ENCODE measurements at places on chromosomes 1 and 21.
A peak's percentile ranks its signal among the peaks of the same experiment; 100 is the strongest.

DNA sequence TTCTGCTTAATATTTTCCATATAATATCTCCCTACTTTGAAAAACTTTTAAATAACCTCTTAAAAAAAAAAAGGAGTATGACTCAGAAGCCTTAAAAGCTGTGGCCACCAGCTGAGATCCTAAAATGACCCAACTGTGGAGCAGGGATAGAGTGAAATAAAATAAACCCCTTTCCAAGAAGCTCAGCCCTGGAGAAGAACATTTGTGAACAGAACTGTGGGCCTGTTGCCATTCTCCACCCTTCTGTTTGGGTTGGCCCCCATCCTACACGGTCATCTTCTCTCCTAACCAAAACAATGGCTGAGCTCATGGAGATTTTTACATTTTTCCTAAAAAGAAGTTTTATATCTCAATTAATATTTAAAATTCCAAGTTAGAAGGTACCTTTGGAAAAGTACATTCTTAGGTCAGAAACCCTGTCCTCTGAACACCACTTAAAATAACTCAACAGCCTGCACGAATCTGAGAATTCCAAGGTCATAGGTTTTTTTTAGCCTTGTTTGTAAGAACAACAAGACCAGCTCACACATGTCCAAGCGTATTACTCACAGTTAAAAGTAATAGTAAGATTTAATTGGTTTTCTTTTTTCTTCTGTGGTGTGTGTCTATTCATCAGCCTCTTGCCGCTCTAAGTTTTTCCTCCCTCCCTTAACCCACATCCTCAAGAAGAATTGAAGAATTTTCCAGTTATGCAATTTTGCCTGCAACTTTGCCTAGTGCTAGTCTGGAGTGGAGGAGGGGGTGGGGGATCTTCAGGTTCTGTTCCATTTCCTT, 107.7 kb upstream of the ERRFI1 start:
- peak; percentile 81 for DNase-seq

- no peak for DNase-seq
Observed at GRCh38 chr1:114741963-114742746, 15.6 kb downstream of the CSDE1 start.

GRCh38 chr1:160621633-160622413, 25.0 kb downstream of the SLAMF1 start:
- peak; percentile 79 for DNase-seq

- no peak for DNase-seq
Observed at GRCh38 chr1:238406098-238406860, 515.6 kb upstream of the ZP4 start.

- no peak for DNase-seq
Observed at GRCh38 chr1:60228041-60228491, 154.5 kb upstream of the C1orf87 start.

- no peak for DNase-seq
Observed at GRCh38 chr1:214518361-214518760, 33.0 kb downstream of the PTPN14 start.

- peak; percentile 68 for DNase-seq
Observed at GRCh38 chr1:23644555-23644866, 47.1 kb upstream of the RPL11 start.

- DNase-seq: no peak
Observed at GRCh38 chr1:179708434-179709195, 34.5 kb upstream of the FAM163A start.

DNA sequence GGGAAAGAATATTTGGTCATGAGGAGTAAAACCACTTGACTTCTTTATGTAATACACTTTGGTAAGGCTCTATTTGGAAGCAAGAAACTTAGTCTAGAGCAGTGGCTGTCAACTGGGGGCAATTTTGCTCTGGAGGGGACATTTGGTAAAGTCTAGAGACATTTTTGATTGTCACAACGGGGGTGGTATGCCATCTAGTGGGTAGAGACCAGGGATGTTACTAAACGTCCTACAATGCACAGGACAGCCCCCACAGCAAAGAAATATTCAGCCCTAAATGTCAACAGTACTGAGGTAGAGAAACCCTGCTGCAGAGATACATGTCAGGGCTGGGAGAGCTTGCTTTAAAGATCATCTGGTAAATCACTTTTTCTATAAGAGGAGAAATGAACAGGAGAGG, 13.5 kb downstream of the FUCA1 start:
- DNase-seq: no peak

DNA sequence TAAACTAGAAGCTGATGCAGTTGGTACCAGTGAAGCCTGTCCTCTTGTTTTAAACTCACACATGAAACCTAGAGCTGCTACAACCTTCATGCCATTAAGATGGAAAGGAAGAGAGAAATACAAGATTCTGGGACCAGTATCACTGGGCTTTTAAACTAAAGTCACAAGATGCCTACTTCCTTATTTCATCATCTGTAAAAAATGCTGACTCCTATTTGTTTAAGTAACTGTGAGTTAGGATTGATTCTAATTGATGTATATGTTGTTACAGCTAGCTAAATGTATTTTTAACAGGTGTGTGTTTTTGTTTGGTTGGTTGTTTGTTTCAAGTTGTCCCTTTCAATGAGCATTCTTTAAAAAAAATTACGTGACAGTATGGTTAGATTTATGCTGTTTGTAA, 833.3 kb upstream of the PRMT6 start:
- no peak for DNase-seq

GRCh38 chr1:94962409-94963265, 35.7 kb upstream of the CNN3 start:
- DNase-seq: peak; percentile 10

GRCh38 chr1:9135073-9135836, 6.4 kb upstream of the GPR157 start:
- no peak for DNase-seq

- DNase-seq: no peak
Observed at GRCh38 chr1:154581766-154582165, 14.2 kb downstream of the CHRNB2 start.

- DNase-seq: no peak
Observed at GRCh38 chr21:45590246-45590725, 48.0 kb upstream of the SLC19A1 start.

DNA sequence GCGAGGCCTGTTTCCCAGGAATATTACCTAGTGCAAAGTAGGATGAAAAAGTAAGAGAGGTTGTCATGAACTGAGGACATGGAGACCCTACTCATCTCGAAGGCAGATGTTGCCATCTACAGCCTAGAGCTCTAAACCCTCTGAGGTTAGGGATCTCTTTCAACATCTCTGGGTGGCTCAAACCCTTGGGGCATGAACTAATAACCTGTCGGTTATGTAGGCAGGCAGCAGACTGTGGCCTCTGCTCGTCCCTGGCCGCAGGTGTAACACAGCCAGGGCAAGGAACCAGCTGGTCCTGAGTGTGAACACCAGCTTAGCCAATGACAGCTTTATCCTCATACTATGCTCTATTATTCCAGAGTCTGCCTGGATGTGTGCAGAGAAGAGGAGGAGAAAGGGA, 13.2 kb downstream of the CAPZB start:
- DNase-seq: peak; percentile 54

GRCh38 chr1:21206117-21206516, 29.4 kb upstream of the EIF4G3 start:
- DNase-seq: no peak

- no peak for DNase-seq
Observed at GRCh38 chr1:33370301-33370700, 49.4 kb upstream of the A3GALT2 start.

- DNase-seq: no peak
Observed at GRCh38 chr1:113219377-113219776, 146.4 kb downstream of the LRIG2 start.

DNA sequence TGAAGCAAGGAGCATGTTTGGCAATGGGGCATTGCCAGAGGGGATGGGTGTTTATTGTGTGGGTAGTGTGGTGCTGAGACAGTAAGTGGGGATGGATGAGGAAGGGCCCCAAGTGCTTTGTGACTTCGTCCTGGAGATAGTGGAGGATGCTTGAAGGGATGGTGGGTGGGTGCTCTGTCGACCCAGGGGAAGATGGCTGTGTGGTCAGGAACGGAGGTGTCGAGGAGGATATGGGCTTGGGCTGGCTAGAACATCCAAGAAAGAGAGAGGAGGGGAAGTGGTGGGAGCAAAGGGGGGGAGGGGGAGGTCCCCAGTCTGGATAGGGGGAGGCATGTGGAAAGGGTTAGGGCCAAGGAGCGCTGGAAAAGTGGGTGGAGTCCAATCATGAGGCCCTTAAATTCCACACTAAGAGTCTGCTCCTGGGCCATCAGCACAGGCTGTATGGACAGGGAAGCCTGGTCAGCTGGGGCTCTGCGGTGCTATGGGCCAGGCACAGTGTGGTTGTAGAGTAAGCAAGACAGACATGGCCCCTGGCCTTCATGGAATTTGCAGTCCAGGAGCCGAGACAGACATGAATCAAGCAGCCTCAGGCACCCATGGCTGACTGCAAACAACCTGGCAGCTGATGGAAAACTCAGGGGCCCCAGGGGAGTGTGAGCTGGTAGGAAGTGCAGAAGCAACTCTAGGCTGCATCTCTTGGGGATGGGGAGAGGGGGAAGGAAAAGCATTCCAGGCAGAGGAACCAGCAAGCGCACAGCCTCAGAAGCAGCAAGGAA, 36.3 kb downstream of the EDN2 start:
- DNase-seq: peak; percentile 83

DNA sequence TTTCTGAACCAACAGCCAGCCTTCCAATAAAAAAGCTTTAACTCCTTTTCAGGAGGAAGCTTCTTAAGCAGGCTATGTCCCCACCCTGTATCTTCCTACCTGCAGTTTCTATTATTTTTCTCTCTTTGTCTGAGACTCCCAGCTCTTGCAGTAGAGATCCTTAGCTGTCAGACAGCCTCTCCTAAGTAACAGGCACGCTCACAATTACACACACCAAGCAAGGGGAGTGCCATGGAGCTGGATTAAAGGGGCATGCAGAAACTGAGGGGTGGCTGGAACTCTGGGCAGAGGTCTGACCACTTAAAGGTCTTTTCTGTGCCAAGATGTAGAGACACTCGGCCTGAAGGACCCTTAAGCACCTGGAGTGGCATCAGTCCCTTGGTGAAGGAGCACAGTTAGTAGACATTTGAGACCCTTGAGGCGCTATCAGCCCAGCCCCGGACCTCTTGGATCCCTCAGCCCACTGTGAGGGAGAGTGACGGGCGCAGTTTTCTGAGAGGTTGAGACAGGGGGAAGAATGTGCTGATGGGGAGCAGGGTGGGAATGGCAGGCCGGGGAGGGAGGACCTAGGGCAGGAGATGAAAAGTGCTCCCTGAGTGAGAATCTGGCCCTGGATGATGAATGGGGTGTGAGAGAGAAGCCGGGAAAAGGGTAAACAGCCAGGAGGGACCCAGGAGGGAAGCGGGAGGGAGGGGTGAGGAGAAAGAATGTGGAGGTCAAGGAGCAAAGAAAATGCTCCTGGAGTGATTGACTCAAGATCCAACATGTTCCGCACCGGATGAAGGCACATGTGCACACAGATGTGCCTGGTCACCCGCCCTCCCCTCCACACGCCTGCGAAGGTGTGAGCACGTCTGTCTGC, 13.3 kb downstream of the PLXNA2 start:
- DNase-seq: no peak

DNA sequence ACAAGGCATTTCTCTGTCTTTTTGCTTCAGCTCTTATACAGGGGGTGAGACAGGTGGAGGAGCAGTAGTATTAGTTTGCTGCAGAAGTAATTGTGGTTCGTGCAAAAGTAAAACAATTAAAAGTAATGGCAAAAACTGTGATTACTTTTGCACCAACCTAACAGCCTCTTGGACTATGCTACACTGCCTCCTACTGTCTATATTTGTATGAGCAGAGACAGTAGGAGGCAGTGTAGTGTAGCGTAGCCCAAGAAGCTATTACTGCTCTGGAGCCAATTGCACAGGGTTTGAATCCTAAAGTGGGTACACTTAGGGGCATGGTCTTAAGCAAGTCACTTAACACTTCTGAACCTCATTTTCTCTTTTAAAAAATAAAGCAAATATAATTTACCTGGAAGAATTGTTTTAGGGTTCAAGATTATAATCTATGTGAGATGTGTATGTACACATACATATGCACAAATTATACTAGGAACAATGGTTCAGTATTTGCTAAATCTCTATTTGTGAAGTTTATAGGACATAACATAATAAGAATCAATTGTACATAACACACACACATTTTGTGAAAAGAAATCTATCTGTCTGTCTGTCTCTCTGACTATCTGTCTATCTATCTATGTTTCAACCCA, 103.8 kb downstream of the BRINP3 start:
- DNase-seq: no peak

GRCh38 chr1:35488336-35488735, 68.9 kb downstream of the KIAA0319L start:
- no peak for DNase-seq

GRCh38 chr1:39205102-39205780, 746 bp downstream of the MACF1 start:
- DNase-seq: peak; percentile 85

- no peak for DNase-seq
Observed at GRCh38 chr1:14136881-14137280, 436.9 kb downstream of the PRDM2 start.

- DNase-seq: no peak
Observed at GRCh38 chr1:43520100-43520778, 10.4 kb upstream of the PTPRF start.

DNA sequence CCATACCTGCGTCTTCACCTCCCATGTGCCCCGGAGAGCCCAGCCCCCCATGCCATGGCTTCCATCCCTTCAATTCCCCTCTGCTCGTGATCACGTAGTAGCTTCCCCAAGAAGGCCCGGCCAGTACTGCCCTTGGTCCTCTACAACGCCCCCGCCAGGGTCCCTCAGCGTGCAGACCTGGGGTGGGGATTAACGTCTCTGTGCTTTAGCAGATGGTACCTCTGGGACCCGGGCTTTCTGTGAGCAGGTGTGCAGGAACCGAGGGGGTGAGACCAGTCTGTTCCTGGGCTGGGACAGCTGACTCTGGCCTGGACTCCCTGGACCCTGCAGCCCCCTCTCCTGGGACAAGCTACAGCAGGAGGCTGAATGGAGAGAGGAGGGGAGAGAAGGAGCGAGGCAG, 1.2 kb downstream of the PLCH2 start:
- no peak for DNase-seq

DNA sequence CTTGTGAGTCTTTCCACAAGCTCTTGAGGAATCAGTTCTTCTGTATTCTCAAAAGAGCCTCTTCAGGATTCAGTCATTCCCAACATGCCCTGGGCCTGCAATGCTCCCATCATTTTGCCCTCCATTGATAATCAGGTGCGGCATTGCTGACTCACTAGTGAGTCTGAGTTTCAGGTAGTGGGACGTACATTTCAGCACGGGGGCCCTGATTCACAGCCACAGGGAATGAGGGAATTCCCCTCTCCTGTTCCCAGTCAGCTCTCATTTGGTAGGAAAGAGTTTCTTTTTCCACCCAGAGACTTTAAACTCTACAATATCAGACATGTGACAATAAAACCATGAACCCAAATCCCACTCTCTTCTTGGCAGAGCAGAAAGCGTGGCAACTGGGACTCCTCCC, 3.7 kb upstream of the IRF6 start:
- DNase-seq: no peak

- DNase-seq: no peak
Observed at GRCh38 chr1:156615946-156616345, 3.3 kb upstream of the HAPLN2 start.

DNA sequence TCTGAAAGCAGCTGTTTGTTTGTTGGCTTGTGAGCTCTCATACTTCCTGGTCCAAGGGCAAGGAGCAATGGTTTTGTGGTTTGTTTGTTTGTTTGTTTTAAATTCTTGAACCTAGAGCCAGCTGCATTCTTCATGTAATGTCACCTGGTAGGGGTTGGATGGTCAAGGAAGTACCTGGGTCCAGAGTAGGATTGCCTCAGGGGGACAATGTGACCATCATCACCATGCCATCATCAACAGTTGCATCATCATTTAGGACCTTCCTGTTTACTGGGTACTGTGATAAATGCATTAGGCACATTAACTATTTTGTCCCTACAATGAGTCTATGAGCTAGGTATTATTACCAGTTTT, 14.7 kb upstream of the MYOG start:
- DNase-seq: peak; percentile 97

GRCh38 chr1:13536571-13536970, 22.8 kb upstream of the LRRC38 start:
- no peak for DNase-seq

Measured in trophoblast cell (in vitro differentiated cells and primary cell).